ENCODE measurements at places on chromosomes 12 and 14. TPM values are rescaled to one million over a fixed set of nuclear protein-coding genes. Genes with fewer than 3 reads are reported as not detected.

DNA sequence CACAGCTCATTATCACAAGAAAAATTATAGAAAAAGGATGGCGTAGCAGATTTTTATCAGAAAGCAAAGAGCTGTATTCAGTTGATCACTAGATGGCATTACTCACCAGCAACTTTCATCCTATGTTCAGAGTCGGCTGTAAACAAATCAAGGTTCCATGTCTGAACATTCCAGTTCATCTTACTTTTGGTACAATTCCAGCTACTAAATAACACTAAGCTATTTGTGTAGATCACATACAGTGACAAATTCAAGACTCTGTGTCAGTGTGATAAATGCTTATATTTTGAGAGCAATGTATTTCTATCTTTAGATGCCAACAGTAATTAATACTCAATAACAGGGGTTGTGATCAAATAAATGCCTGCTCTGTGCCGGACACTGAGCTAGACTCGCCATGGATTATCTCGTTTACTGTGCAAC, 30.1 kb downstream of the NRDE2 start:
- DNase-seq = no peak

DNA sequence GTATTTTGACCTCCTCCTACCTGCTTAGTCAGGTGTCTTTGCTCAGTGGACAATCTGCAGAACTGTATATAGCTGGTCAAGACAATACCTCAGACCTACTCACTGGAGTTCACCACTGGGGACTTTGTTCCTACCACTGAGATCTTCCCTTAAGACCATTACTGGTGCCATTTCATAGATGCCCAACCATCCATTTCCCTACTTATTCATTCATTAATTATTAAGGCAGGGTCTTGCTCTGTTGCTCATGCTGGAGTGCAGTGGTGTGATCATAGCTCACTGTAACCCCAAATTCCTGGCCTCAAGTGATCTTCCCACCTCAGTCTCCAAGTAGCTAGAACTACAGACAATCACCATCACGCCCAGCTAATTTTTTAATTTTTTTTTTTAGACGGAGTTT, 22.8 kb upstream of the CRADD start:
- no peak for DNase-seq

DNA sequence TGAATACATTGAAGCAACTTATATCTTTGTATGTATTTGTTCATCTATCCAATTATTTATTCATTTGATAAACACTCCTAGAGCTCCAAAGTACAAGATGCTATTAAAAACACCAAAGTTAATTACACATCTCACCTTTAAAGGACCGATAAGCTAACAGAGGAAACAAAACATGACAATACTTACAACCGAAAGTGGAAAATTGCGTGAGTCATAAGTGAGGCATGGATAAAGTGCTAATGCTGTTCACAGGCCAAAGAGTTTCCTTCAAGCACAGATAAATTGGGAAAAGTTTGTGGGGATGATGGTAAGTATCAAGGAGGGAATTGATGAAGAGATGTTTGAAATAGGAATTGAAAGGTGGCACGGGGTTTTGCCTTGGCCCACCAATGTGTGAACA, 172.8 kb upstream of the KITLG start:
- no peak for DNase-seq

DNA sequence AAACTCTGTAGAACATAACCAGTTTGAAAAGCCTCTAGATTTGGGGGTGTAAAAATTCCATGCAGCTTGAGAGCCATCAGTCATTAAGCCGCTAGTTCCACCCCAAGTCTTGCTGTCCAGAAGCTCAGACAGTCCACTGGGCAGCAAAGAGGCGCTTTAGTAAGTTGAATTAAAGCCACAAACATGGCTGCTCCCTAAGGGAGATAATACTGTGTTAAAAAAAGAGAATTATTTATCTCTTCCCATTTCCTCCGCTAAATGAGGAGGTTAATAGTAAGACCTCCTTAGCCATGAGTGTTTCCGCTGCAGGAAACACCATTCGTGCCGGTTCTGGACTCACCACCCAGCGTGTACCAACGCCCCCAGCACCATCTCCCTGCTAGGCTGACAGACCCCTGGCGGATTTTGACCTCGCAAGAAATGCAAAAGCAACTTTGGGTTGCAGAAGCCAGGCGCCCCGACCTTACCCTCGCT, 536 bp downstream of the TM7SF3 start:
- DNase-seq = no peak

DNA sequence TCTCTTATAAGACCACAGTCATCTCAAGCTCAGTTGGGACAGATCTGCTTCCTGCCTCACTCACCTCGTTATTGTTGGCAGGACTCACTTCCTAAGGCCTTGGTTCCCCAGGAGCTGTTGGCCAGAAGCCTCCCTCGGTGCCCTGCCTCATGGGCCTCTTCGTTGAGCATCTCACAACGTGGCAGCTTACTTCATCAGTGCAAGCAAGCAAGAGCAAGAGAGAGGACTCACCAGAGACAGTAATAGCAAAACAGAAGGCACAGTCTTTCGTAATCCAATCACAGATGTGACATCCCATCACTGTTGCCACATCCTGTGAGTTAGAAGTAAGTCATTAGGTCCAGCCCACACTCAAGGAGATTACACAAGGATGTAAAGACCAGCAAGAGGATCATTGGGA, 5.1 kb upstream of the NUMB start:
- no peak for DNase-seq

DNA sequence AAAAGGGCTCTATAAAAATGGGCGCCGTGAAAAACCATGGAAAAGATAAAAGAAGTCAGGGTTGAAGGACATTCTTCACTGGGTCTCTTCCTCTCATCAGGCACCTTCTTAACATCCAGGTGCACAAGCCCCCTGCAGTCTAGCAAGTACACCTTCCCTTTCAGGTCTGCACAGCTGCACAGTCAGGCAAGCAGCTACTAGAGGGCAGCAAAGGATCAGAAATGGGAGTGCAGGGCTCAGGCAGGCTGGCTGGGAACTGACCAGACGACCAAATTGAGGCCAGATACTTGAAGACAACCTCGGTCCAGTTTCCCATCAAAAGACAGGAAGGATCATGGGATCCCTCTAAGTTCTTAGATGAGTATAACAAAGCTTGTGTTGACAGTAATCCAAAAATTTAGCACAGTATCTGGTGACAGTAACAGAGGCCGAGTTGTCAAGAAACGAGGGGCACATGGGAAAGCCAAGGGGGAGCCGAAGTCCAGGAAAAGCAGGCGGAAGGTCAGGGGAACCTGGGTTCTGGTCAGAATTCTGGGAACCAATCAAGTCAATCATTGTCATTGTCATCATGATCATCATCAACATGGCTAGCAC, 10.1 kb upstream of the GRIP1 start:
- no peak for DNase-seq

- no peak for DNase-seq
These were observed 14.6 kb upstream of the RBM19 start for GRCh38 chr12:113980537-113981337.

DNA sequence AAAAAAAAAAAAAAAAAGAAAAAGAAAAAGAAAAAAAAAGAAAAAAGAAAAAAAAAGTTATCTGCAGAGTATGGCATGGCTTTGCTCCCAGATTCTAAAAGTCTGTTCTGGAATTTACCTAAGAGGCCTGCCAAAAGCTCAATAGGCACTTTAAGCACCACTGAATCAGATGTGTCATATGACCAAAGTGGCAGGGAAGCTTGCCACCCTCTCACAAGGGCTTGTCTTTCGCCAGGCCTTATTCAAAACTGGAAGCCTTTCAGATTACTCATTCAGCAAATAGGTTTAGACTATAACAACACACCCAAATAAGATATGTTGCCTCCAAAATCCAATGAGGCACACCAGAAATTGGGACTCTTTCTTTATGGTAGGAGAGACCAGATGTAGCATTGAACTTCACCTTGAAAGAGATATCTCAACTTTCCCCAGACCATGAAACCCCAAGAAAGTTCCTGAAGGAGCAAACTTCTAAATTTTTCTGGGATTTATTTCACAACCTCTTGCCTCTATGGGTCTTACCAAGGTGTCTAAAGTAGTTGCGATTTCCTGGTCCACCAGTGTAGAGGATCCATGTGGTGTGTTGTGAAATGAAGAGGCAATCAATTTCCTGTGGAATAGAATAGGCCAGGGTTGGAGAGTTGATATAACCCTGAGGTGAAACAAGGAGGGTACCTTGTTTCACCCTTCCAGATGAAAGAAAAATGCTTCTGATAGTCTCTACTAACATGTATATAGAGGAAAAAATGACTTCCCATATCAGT, 218.8 kb downstream of the DAD1 start:
- no peak for DNase-seq

GRCh38 chr12:65189028-65189718, 19.8 kb downstream of the LEMD3 start:
- DNase-seq = no peak

DNA sequence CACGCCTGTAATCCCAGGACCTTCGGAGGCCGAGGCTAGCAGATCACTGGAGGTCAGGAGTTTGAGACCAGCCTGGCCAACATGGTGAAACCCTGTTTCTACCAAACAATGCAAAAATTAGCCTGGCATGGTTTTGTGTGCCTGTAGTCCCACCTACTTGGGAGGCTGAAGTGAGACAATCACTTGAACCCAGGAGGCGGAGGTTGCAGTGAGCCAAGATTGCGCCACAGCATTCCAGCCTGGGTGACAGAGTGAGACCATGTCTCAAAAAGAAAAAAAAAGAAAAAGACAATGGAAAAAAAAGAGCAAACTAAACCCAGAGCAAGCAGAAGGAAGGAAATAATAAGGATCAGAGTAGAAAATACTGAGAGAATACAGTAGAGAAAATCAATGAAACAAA, 5.4 kb downstream of the CHURC1 start:
- no peak for DNase-seq

DNA sequence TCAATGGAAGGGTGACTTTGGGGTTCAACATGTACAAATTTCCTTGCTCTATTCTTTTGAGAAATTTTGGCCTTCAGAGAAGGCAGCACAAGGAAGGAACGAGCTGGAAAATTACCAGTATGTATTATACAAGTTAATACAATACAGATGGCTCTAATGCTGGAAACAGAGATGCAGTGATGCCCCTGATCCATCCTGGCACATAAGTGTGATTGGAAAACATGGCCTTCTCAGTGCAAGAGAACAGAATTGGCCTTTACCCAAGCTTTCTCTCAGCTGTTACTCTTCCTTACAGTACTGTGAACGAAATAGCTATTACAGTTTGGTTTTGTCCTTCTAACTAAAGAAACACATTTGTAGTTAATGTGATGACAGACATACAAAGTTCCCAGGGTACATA, 102.5 kb upstream of the GPHB5 start:
- DNase-seq = no peak

GRCh38 chr12:40122842-40123241, 17.0 kb upstream of the SLC2A13 start:
- DNase-seq = no peak

GRCh38 chr14:26427097-26427496, 170.7 kb downstream of the NOVA1 start:
- no peak for DNase-seq

DNA sequence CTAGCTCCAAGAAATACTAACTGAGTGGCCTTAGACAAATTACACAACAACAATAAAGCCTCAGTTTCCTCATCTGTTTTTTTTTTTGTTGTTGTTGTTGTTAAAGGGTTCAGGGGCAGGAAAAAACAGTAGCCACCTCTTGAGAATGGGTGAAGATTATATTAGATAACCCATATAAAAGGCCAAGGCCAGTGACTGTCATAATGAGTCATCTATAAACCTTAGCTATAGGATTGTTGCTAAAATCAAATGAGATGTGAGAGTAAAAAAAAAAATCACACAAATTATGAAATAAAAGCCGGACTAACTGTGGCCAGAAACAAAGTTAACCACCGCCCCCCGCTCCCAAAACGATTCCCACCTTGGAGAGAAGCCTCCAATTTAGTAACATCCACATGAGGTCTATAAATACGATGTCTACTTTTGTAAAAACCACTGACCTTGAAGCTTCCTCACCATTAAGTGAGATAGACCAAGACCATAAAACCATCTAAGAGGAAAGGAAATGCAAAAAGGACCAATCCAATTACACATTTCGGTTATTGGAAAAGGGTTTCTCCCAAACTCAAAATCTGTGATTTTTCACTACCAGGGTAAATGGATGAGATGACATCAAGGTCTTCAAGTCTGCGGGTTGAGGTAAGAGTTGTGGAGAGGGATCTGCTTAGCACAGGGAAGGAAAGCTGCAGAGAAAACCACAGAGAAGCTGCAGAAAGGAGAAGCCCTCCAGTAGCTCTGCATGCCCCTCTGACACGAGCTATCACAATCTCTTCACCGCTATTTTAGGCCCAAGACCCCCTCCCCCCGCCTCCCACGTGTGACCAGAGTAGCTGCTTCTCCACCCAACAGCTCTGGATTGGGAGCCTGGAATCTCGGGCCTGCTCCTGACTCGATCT, 1.0 kb downstream of the NAA25 start:
- DNase-seq = no peak

GRCh38 chr14:105062048-105062433, 3.2 kb downstream of the GPR132 start:
- DNase-seq = no peak

GRCh38 chr12:119206348-119207062, 27.8 kb downstream of the HSPB8 start:
- no peak for DNase-seq

DNA sequence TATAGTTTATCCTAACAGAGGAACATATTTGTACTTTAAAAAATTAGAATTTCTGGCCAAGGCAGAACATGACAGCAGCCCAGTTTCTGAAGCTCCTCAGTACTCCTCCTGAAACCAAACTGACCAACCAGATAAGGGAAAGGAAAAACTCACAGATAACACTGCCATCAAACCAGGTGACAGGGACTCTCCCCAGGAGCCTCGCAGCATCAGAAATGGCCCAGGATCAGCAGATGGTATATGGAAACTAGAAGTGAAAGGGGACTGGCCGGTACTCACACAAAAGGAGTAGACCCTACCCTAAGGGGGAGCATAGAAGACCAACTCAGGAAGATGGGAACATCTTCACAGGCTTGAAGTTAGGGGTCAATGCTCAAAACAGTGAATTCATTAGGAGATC, 22.0 kb downstream of the GALC start:
- no peak for DNase-seq

GRCh38 chr12:5328669-5329517, 103.0 kb upstream of the NTF3 start:
- no peak for DNase-seq

GRCh38 chr12:53184828-53185227, 4.1 kb upstream of the CSAD start:
- DNase-seq = no peak

GRCh38 chr12:69616025-69616424, 5.3 kb upstream of the LRRC10 start:
- DNase-seq = no peak

The TEX22 gene
- total RNA-seq = 0.76 TPM

The SELPLG gene
- total RNA-seq = 0.31 TPM

The C12orf42 gene
- total RNA-seq = not detected

The CCDC60 gene
- 3.7 TPM for total RNA-seq

The SERPINA1 gene
- total RNA-seq = 313 TPM

The NOXRED1 gene
- 0.46 TPM for total RNA-seq

The TSHR gene
- total RNA-seq = 0.65 TPM

The AMN gene
- total RNA-seq = 18.3 TPM

The ETFBKMT gene
- 2.0 TPM for total RNA-seq
